ENCODE measurements at places on chromosomes 6 and 20.
A peak's percentile ranks its signal among the peaks of the same experiment; 100 is the strongest.

DNA sequence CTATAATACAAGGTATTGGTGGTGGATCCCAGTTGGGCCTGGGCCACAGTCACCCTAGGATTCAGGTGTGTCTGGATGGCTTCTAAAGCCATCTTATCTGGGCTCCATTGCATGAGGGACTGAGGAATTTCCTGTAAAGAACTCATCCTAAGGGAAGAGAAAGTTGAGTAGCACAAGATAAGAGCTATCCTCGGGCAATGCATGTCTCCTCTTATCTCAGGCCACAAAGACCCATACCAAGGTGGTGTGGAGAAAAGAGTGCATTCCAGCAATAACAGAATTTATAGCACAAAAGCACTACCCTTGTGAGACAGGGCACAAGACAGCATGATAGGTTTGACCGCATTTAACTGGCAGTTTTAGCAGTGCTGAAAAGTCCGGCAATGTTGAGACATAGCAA lies 14.3 kb upstream of the MTRF1L start:
- H3K27ac ChIP-seq, result no peak overlapping the region
- no peak overlapping the region for H3K4me3 ChIP-seq
- no peaks in the 10 kb centered on the region for H3K4me1 ChIP-seq
- DNase-seq, result no peak

DNA sequence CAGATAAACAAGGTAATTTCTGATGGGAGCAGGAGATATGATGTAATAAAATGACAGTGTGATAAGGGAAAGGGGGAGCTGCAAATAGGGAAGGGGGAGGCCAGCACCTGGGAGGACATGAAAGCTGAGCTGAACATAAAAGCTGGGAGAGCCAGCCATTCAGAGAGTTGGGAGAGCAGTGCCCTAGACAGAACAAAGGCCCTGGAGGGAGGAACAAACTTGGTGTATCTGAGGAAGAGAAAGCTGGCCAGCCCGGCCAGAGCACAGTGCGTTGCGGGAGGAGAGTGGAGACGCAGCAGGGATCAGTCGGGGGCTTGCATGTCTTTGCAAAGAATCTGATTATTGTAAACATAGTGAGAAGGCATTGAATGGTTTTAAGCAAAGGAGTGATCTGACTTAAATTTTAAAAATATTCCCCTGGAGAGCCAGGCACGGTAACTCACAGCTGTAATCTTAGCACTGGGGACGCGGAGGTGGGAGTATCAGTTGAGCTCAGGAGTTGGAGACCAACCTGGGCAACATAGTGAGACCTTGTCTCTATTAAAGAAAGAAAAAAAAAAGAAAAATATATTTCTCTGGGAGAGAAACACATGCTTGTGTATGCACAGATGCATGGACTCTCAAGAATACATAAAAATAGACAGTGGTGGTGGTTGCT lies 318.2 kb downstream of the ZFAND3 start:
- no peak overlapping the region for H3K4me3 ChIP-seq
- H3K27me3 ChIP-seq, result peaks cover 3% of the 10 kb centered on the region
- H3K36me3 ChIP-seq, result peaks cover 42% of the 10 kb centered on the region
- no peak for DNase-seq
- H3K4me1 ChIP-seq, result peaks cover 42% of the 10 kb centered on the region

GRCh38 chr20:32281711-32282110 lies 4.3 kb downstream of the KIF3B start:
- H3K27ac ChIP-seq, result no peak overlapping the region
- no peaks in the 10 kb centered on the region for H3K27me3 ChIP-seq
- peaks cover 35% of the 10 kb centered on the region for H3K4me1 ChIP-seq
- H3K4me3 ChIP-seq, result no peak overlapping the region
- H3K36me3 ChIP-seq, result no peaks in the 10 kb centered on the region

DNA sequence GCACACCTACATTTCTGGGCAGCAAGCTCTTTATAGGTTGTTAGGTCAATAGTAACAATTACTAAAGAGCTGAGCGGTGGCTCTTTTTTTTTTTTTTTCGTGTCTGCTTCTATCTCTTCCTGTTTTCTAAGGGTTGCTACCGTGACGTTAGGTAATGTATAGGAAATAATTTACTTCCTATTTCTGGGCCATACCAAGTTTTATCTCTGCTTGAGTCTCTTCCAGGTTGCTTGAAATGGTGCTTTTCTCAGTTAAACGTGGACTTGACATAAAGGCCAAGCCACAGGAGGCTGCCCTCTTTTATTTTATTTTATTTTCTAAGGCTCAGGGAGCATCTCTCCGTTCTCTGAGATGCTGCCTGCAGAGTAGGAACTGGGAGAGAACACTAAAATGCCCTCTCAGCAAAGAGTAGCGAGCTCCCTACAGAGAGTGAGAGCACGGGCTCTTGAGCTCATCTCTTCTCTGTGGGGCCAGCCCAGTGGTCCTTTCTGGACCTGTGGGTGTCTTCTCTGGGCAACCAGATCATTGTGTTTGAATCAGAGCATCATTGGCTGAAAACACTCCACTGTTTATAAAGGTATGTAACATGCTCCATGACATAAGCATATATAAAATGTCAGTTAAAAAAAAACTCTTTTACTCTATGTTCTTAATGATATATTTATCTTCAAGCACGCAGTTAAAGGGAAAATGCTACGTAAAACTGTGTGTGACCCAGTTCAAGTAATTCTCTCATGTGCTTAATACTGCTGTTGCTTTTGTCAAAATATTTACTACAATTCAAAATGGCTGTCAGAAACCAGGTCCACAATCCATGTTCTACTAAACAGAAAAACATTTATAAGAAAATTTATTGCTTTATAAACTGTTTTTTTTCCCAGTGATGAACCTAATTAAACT lies at the start of gene ZNF831:
ZNF831 (plus strand) TSS at position 191 of the 900 bp plus-strand sequence. CDS start 27,199 bp downstream, outside the sequence.
- no peak for DNase-seq
- H3K27ac ChIP-seq, result no peak within 1 kb of the TSS
- H3K36me3 ChIP-seq, result no peaks in the 10 kb centered on the region
- no peak within 1 kb of the TSS for H3K4me3 ChIP-seq
- peaks cover 7% of the 10 kb centered on the region for H3K27me3 ChIP-seq

DNA sequence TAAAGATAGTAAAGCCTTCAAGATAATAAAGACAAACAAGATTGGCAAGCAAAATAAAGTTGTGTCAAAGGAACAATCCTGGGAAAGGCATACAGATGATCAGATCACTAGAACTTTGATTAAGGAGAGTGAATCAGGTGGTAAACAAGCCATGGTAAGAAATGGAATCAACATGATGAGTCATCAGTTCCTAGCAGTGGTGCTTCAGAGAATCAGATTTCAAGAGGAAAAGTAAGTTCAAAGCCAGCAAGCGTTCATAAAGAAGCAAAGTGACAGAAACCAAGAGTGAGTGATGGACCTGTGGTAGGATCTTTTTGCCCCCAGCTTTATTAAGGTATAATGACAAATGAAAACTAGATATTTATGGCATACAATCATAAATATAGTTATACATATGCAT lies 340.4 kb downstream of the TPBG start:
- H3K4me1 ChIP-seq, result no peaks in the 10 kb centered on the region
- H3K27ac ChIP-seq, result no peak overlapping the region
- peaks cover 8% of the 10 kb centered on the region for H3K27me3 ChIP-seq
- no peak for DNase-seq
- no peaks in the 10 kb centered on the region for H3K36me3 ChIP-seq
- no peak overlapping the region for H3K4me3 ChIP-seq

GRCh38 chr6:105430685-105431084 lies 27.8 kb upstream of the PREP start:
- H3K27me3 ChIP-seq, result no peaks in the 10 kb centered on the region
- 0 out of 2 replicates have a peak overlapping the region, but pooled peaks have one; percentile 12 for H3K27ac ChIP-seq
- peaks cover 68% of the 10 kb centered on the region for H3K4me1 ChIP-seq
- no peak for DNase-seq

Data from HFFc6 (cell line).